Coronary artery (tissue), 2 donors: ENCODE measurements at places on chromosomes 12 and 14.

GRCh38 chr12:47770086-47770726 lies 2.8 kb upstream of the SLC48A1 start:
- no peak for DNase-seq

- no peak for DNase-seq
Measured at GRCh38 chr14:102969060-102969791, 46.8 kb downstream of the AMN start.

DNA sequence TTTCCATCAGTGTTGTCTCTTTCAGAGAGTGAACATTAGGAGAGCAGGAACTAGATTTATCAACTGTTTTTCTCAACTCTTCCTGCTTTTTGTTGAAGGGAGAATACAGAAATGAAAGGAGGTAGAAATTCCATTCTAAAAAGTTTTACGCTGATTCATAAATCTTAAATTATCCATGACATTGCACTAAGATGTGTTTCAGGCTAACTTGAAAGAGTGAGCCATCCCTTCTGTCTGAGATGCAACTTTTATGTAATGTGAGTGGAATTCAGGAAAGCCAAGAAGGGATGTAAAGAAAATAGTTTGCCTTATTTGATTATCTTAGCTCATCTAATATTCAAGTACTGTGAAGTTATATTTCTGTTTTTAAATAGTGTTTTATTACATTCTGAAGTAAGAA lies 349.5 kb upstream of the RGS6 start:
- DNase-seq = no peak

DNA sequence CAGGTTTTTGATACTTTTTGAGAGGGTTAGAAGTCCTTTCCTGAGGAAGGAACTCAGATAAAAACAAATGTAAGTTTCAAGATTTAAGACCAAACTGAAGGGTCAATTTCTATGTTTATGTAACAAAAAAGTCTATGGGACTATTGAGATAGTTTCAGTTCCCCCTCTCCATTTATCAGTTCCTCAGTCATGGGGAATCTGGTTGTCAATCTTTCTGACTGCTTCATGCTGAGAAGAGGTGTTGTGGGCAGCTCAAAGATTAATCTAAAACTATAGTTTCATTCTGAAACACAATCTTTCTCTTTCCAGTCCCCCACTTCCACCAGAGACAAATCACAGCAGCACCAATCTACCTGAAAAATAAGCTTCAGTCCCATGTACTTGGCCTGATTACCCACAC lies 93.7 kb downstream of the KCNMB4 start:
- DNase-seq = no peak

GRCh38 chr14:104982548-104983230 lies 2.9 kb upstream of the CLBA1 start:
- DNase-seq = no peak

DNA sequence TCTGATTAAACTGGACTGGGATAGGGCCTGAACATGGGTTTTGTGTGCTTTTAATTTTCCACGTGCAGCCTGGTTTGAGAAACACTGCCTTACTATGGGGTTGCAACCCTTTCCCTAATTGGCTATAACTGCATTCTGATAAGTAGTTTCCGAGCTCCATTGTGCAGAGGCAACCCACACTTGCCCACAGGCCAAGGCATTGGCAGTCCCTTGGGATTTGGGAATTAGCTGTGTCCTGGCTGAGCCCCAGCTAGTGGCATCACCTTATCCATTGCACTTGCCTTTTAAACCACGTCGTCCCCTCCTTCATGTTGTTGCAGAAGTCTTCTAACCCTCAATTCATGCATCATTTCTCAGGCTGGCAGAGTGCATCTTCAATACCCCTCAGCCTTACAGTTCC lies 10.2 kb downstream of the VCPKMT start:
- no peak for DNase-seq
